ENCODE measurements at places on chromosomes 2 and 18.

DNA sequence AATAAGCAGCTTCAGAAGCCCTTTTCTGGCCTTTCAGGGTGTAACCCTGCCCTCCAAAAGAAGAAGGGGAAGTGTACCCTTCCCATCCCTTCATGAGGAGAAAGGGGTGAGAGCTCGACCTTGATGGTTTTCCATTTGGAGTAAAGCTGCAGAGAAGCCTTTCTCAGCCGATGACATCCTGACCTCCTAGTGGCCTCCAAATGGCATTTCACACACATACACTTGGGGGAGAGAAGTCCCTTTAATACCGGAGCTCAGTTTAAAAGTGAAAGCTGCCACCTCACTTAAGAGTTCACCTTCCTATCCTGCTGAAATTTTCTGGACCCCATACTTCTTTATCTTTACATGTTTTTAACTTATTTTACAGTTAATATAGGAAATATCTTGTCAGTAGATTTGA, 716.7 kb downstream of the DCDC2C start:
- DNase-seq: no peak

DNA sequence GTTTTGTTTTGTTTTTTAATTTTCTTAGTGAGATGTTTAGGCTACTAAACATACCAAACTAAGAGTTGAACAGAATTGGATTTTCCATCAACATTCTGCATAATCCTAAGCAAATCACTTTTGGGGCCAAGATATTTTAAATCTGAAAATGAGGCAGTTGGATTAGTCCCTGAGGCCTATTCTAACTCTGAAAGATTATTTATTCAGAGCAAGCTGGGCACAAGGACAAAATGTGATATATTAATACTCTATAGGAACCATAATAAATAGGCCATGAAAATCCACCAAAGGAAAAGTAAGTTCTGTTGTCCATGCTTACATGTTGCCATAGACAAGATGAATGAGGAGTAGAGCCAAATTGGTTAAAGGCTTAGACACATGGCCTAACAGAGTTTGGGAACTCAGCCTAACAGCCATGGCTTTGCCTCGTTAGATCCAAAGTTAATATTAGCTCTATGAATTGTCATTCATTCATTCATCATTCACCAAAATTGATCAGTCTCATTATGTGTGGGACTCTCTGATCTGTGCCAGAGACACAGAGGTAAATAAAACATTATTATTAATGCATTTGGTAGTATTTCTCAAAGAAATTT, 183.5 kb downstream of the SCG2 start:
- no peak for DNase-seq

DNA sequence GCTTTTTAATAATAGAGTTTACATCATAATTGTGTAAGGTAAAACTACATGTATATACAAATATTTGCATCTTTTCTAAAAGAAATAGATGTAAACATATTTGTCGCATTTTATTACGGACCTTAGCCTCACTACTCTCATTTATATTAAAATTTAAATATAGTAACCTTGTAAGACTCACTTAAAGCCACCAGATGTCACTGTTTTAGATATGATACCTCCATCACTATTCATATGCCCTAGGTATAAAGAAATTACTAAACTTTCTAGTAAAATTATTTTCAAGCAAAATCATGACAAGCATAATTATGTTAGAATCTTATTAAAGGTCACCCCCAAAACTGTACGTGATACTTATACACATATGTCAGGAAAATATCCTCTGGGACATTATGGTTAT, 674.3 kb upstream of the REG3G start:
- no peak for DNase-seq

DNA sequence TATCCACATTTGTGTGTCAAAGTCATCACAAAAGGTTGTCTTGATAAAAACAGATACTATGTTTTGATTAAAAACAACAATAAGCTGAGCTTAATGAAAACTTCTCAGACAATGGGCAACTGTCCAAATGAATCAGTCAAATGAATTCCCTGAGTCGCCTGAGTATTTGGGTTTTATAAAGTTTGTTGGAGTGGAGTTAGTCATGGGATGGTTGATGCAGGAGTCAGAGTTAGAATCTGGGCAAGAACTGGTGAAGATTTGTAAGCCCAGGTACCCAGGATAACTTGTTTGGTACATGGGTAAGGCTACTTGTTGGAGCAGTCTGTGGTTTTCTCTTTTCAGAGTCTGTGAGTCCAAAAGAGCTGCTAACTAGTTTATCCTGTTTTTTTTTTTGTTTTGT, 34.4 kb upstream of the RAPGEF4 start:
- peak; percentile 65 for DNase-seq

- DNase-seq: peak; percentile 69
Observed at GRCh38 chr2:55899881-55900280, 23.7 kb downstream of the EFEMP1 start.

- no peak for DNase-seq
Observed at GRCh38 chr18:77551055-77551454, 301.4 kb downstream of the GALR1 start.

All from AG09309 (cell line).